Heart right ventricle (tissue), 16 donors: ENCODE measurements at places on chromosomes 16 and 17. TPM values are rescaled to one million over a fixed set of nuclear protein-coding genes. Genes with fewer than 3 reads are reported as not detected.

GRCh38 chr17:48294020-48294805, 135.8 kb downstream of the SKAP1 start:
- DNase-seq: no peak

MYH3 gene
- 0.46 TPM for total RNA-seq

RNF222 gene
- not detected for total RNA-seq

DNA sequence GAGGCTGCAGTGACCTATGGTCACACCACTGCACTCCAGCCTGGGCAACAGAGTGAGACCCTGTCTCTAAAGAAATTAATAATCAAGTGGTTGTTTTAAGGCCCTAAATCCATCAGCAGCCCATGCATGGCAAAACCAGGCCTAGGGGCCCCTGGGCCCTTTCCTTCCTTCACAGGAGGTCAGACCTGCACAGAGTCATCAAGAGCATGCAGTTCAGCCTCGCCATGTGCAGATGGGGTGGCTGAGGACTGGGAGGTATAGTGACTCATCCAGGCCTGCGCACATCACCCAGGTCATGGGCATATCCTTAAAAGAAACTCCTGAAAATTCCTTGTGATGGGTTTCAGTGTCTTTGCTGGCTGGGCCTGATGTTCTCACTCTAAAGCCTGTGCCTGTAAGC, 72.4 kb upstream of the AMZ2 start:
- DNase-seq: no peak

- no peak for DNase-seq
Observed at GRCh38 chr17:2042933-2043332, 1.1 kb downstream of the OVCA2 start.

DNA sequence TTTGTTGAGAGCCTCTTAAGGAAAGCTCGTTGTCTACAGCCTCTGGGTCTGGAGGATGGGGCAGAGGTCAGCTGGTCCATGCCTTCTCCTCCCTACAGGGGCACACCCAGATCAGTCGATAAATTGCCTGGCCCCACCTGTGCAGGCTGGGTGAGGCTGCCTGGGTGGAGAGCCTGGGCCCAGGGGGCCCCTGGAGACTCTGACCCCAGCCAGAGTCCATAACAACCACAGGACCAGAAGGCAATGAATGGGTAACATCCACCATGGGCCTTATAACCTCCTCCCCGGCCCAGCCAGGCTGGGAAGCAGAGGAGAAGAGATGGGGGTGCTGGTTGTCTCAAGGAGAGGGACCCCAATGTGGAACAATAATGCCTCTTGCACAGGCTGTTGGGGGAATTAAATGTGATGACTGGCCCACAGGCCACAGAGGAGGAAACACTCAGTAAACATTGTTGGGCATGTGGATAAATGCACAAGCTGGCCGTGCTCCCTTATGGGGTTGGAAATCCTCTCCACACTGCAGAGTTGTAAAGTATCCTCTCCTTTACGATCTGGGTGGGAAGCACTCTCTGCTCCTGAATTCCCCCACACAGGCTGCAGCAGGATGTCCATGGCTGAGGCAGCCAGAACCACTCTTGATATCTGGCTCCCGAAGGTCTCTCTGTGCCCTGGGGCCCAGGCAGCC, 56.7 kb upstream of the TOB1 start:
- DNase-seq: no peak

HLF gene
- 42.5 TPM for total RNA-seq

OTOP3 gene
- total RNA-seq: not detected

DNA sequence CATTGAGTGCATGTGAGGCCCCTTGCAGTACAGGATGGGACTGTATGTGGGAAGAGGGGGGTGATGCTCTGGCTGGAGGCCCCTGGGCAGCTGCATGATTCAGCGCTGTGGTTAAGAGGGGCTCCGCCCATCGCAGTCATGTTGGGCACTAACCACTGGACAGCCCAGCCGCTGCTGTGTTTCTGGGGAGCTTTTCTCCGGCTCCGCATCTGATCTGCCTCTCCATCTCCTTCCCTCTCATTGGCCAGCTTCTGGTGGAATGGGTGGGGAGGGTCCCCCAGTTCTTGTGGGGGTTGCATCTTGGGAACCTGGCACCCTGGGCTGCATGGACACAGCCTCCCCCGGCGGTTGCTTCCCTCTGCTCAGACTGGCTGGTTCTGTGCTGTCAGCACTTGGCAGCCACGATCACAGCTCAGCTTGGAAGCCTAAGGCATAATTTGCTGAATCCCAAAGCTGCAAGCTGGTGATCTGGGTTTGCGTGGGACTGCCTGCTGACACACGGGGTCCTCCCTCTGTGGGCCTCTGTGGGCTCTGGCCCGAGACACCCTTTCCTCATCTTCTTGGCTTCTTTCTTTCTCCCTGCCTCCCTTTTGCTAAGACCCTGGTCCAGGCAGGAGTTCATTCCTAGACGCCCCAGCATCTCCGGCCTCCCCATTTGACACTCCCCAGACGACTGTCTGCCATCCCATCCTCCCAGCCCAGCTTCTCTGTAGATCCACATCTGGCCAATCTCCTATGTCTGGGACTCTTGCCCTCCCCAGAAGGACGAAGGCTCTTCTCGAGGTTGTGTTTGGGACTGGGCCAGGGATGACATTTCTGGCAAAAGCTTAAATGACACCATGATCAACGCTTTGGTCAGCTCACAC, 168.3 kb downstream of the SEC14L1 start:
- no peak for DNase-seq

GRCh38 chr17:76843703-76844484, 24.3 kb upstream of the MGAT5B start:
- DNase-seq: no peak

DNA sequence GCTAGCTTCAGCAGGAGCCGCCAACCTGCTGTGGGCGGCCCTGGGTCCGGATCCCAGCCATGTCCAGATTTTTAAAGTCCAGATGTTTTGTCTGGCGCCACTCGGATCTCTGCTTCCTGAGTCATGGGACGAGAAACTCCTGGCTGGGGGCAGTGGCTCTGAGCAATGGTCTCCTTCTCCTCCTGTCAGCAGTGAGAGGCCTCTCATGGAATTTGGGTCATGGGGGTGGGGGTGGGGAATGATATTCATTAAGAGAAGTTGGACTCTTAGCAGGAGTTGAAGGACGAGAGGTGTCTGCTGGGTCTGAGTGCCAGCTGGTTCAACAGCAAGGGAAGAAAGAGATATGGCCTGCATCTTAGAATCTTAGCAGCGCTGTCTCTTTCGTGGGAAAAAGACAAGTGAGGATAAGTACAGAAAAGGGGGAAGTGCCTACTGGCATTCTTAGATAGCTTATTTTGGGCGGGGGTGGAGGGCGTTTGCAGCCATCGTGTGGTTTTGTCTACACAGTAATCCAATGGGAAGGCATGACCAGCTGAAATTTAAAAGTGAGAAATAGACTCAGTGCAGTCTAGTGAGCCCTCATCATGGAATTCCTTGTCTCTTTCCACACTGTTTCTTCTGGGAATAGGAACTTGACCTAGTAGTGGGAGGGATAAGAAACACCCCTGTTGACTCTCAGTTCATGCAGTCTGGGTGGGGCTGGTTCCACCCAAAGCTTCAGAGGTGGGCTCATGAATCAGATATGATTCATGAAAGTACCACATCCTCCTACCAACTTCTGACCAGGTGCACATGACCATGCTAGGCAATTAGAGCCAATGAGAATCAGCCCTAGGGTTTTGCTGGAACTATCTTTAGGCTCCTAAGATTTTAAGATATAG, 80.5 kb downstream of the MYH13 start:
- peak; percentile 41 for DNase-seq

ELOB gene
- total RNA-seq: 333 TPM

DNA sequence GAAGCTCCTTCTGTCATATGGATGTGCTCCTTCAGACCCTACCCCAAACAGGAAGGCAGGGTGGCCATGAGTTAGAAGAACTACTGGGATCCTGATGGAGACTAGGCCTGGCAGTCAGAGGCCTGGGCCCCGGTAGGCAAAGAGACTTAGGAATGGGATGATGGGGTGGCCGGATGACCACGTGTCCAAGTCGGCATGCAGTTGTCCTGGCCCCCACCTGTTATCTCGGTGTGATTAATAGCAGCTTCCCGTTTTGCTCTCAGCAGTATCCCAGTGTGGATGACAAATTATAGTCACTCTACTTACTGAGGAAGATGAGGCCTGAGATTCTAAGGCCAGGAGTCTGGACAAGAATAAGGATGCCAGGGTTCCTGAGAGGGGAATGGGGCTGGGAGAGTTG, 1.5 kb downstream of the TNFSF12 start:
- DNase-seq: no peak

TSPOAP1 gene
- total RNA-seq: 6.0 TPM

TIMP2 gene
- total RNA-seq: 112 TPM

GRCh38 chr17:79933863-79934652, 94.8 kb upstream of the CBX4 start:
- no peak for DNase-seq

NPIPB9 gene
- total RNA-seq: not detected

- DNase-seq: no peak
Observed at GRCh38 chr17:52138752-52139151, 19.8 kb downstream of the CA10 start.

GRCh38 chr17:13635951-13636350, 34.2 kb upstream of the HS3ST3A1 start:
- DNase-seq: no peak

- no peak for DNase-seq
Observed at GRCh38 chr17:59856859-59857794, 35.6 kb downstream of the TUBD1 start.

MPO gene
- total RNA-seq: not detected

DNA sequence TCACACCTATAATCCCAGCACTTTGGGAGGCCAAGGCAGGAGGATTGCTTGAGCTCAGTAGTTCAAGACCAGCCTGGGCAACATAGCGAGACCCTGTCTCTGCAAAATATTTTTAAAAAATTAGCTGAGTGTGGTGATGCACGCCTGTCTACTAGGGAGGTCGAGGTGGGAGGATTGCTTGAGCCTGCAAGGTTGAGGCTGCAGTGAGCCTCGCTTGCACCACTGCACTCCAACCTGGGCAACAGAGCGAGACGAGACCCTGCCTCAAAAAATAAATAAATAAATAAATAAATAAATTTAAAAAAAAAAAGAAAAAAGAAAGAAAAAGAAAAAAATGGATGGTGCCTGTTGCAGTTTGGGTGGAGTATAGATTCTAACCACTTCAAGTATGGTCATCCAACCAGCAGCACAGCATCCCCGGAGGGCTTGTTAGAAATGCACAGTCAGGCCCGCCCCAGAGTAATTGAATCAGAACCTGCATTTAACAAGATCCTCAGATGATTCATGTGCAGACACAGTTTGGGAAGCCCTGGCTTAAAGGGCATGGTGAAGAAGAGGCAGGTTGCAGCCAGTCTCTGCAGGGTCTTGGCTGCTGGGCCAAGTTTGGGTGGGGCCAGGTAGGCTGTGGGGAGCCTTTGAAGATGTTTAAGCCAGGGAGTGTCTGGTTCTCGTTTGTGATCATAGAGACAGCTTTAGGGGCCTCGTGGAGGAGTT, 40.8 kb downstream of the MRC2 start:
- DNase-seq: no peak

SLC38A8 gene
- not detected for total RNA-seq

DNA sequence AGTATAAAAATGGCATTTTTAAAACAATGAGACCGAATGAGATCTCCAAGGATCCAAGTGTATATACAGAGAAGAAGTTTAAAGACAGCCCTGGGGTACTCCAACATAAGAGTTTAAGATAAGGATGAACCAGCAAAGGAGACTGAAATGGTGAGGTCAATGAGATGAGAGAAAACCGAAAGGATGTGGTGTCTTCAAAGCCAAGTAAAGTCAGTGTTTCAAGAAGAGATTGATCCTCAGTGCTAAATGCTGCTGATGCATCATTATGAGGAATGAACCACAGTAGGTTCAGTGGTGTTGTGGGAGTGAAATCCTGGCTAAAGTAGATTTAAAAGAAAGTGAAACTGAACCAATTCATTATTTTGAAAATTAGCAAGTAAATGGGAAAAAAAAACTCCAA, 38.1 kb upstream of the NLK start:
- no peak for DNase-seq

CPHXL2 gene
- not detected for total RNA-seq

KRT16 gene
- not detected for total RNA-seq

SLC35G6 gene
- not detected for total RNA-seq

- DNase-seq: no peak
Observed at GRCh38 chr17:61846088-61846487, 17.2 kb downstream of the BRIP1 start.

DNA sequence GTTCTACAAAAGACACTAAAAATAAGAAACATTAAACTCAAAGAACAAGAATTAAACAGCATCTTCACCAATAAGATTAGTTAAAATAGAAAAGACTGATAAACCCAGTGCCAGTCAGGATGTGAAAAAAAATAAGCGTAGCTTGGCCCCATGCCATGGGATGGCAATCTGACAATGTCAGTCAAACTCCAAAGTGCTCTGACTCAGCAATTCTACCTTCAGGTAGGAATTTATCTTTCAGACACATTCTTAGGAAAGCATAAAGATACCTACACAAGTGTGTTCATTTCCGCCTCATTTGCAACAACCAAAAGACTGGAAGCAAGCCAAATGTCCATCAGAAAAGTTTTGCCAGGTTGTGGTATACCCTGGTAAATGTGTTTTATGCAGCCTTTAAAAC, 9.1 kb upstream of the MPO start:
- no peak for DNase-seq

ATPAF2 gene
- total RNA-seq: 40.0 TPM
